ENCODE measurements at places on chromosomes 4 and X. TPM values are rescaled to one million over a fixed set of nuclear protein-coding genes. Genes with fewer than 3 reads are reported as not detected.

DNA sequence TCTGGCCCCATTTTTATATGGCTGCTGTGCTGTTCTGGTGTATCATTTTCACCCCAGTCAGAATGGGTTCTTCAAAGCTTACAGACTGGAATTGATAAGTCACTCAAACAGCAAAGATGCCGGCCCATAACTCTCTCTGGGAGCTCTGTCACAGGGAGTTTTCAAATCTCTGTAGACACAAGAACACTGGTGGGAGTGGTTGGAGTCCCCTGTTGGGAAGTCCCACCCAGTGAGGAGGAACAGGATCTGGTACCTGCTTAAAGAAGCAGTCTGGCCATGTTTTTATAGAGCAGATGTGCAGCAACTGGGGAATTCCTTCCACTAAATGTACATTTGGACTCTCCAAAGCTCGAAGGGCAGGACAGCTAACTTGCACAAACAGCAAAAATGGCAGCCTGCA, 69.3 kb upstream of the UGT2B7 start:
- no peak for DNase-seq

DNA sequence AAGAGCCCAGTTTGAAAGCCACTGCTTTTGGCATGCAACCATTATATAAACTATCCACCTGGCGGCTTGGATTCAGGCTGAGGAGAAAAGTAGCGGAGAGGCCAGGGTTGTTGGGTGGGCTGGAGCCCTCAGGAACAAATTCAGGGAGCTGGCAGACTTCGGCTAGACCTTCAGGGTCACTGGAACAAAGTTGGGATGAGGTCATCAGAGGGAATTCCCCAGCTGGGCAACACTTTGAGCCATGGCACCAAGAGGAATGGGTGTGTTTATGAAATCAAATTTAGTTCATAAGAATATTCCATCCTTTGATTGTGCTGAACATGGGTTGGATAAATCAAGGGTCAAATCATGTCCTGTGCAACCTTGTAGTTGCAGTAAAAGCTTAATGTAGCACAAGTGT, 22.0 kb downstream of the MTMR1 start:
- no peak for DNase-seq

DNA sequence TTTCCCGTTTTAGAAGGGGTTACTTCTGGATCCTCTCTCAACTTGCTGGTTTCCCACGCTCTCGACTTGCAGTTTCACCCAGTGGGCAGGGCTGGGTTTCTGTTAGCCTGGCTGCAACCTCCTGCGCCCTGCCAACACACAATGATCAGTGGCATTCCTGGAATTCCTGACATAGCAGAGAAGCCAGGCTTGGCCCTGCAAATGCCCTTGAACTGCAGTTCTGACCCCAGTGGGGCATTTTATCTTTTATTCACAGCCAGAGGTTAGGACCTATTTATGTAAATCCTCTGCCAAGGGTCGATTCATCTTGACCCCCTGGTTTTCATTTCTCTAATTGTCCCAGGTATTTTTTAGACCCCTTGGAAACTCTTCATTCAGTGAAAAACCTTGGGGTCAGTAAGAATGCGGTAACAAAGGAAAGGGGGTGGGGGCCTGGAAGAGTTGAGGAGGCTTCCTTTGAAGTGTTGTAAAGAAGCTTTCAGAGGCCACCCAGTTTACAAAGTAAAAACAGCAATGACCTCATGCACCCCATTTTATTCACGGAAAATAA, 217.6 kb downstream of the ZNF674 start:
- DNase-seq, result peak; percentile 68

DNA sequence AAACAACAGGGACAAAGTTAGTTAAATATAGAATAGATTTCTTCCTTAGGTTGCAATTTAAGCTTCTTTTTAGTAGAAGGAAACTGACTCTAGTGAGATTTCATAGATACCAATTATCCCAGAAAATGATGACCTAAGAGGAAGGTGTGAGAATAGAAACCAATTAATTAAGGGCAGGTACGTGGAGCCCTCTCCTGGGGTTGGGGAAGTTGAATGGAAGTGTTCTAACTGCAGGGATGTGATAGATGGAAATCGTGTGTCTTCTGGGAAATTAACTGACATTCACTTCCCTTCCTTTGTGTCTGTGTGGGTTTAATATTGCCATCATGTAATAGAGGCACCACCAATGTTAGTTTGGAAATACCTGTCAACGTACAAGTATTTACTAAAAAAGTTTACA, 204.1 kb upstream of the ANK2 start:
- DNase-seq, result no peak

DNA sequence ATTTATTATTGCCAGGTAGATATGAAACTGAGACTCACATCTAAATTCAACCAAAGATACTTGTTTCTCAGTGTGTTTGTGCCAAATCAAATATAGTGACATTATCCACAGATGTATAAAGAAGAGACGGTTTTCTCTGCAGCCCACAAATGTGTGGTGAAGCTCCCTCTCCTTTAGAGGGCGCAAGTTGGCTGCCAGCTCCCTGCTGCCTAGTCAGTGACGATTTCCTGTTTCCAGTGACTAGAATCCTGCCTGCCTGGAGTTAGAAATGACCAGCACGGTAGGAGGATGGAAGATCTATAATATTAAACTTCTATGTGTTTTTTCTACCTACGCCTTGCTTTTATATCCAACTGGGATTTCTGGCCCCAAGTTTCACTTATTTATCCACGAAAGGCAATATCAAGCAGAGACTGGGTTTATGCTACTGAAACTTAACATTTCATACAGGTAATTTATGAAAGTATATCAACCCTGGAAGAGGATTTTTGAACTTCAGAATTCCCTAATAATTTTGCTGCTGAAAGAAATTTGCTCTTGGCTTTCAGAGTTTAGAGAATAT, 1793.7 kb upstream of the TENM3 start:
- peak; percentile 56 for DNase-seq

DNA sequence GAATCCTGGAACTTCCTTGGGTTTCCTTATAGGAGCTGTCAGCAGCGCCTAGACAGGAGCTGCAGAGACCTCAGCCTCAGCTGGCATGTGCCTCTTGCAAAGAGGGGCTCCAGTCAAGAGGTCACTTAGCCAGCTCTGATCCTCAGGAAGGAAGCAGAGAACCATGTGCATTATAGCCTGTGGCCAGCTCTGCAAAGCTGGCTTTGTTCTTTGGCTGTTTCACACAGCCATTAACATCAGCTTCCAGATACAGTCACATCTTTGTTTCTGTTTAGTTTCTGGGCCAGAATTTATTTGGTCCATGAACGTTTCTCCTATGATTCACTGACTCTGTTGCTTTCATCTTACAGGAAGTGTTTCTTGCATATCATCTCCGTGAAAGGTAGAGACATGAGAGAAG, 92.4 kb downstream of the CC2D2A start:
- no peak for DNase-seq

GRCh38 chr4:24210332-24210902, 320.6 kb upstream of the PPARGC1A start:
- DNase-seq, result no peak

DNA sequence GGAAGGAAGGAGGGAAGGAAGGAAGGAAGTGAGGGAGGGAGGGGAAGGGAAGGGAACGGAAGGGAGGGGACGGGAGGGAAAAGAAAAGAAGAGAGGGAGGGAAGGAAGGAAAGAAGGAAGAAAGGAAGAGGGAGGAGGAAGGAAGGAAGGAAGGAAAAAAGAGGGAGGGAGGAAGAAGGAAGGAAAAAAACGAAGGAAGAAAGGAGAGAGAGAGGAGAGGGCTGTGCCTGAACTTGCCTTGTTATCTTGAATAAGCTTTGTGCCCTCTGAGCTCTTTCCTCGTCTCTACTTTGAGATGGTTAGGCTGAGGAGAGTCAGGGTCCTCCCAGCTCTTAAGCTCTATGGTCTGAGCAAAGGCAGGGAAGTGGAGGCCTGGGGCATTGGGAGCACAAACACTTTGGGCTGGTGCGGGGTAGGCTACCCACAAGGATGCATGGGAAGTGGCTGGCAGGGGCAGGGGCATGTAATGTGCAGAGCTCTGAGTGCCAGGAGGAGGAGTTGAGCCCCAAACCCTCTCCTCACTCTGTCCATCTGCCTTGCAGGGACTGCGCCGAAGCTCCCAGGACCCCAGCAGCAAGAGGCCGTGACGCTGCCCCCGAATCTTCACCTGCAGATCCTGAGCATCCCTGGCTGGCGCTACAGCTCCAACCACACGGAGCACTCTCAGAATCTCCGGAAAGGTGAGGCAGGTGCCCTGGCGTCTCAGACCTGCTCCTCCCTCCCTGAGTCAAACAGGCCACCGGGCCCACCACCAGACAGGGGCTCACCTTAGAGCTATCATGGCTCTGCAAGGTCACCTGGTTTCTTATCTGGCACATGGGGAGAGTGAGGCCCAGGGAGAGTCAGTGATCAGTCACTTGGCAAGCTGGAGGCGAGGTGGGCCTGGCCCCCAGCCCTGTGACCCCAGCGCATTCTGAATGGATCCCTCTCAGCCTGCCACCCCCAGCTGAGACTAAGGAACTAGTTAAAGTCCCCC, 26.5 kb upstream of the MRFAP1 start:
- DNase-seq, result no peak

DNA sequence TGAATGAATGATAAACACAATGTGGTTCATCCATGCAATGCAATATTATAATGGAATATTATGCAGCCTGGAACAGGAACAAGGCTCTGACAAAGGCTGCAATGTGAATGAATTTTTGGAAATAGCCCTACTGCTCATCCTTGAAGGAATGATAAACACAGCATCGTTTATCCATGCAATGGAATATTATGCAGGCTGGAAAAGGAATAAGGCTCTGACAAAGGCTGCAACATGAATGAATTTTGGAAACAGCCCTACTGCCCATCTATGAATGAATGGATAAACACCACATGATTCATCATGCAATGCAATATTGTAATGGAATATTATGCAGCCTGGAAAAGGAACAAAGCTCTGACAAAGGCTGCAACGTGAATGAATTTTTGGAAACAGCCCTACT, 159.4 kb downstream of the CRLF2 start:
- DNase-seq, result no peak

DNA sequence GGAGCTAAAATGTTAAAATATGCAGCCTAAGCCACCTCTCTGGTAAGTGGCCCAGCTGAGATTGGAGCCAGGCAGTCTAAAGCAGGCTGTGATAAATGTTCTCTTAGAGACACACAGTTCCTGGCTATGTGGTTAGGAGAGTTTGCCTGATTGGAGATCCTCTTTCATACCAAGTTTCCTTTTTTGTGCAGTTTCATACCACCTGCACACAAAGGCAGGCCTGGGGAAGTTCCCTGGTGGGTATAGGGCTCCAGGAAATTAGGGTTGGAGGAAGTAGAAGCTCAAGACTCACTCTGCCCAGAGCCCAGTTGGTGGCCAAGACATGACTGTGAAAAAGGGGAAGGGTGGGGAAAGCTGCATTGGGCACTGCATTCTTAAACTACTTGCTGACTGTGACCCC, 16.9 kb downstream of the CYBB start:
- DNase-seq, result no peak

GRCh38 chr4:28287831-28288233, 1427.2 kb downstream of the STIM2 start:
- DNase-seq, result no peak

- no peak for DNase-seq
Measured at GRCh38 chr4:151227172-151227571, 49.8 kb upstream of the PRSS48 start.

GAGE12E gene
- total RNA-seq, result not detected

MAGEB1 gene
- 0.22 TPM for total RNA-seq

NPFFR2 gene
- 3.0 TPM for total RNA-seq

PCDH10 gene
- total RNA-seq, result 13.9 TPM

TLR2 gene
- total RNA-seq, result 1.7 TPM

CSAG2 gene
- not detected for total RNA-seq

CHST7 gene
- 19.6 TPM for total RNA-seq

MSANTD1 gene
- total RNA-seq, result 0.99 TPM

SPIN2A gene
- 4.5 TPM for total RNA-seq

ADGRG4 gene
- not detected for total RNA-seq

TMPRSS11B gene
- not detected for total RNA-seq

STK32B gene
- 1.9 TPM for total RNA-seq

All from WTC11 (cell line).